ENCODE measurements at places on chromosomes 11 and 22.

GRCh38 chr11:95516786-95517185, 272.8 kb downstream of the FAM76B start:
- DNase-seq = no peak

- DNase-seq = no peak
Observed at GRCh38 chr22:24409707-24410106, 17.7 kb upstream of the ADORA2A start.

- no peak for DNase-seq
Observed at GRCh38 chr11:8209208-8209807, 40.5 kb upstream of the RIC3 start.

GRCh38 chr11:112844517-112844916, 116.7 kb upstream of the NCAM1 start:
- DNase-seq = no peak

- DNase-seq = no peak
Observed at GRCh38 chr11:120211522-120212258, 858 bp downstream of the OAF start.

DNA sequence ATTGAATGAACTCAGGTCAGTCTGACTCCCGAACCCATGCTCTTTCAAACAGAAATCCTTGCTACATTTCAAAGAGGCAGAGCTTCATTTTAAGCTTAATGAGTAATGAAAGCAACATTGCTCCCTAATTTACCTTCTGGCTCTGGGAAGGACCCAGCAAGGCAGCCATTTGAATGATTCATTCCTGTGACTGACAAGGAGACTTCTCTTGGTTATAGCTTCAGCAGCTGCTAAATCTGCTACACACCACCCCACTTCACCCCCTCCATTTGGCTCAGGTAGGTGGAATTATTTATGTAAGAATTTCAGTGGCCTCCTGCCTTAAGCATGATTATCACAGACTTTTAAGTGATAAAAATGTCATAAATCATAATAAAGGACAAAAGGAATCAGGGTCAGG, 117.7 kb downstream of the KCNC1 start:
- no peak for DNase-seq

- DNase-seq = no peak
Observed at GRCh38 chr22:21022955-21023614, 8.1 kb downstream of the P2RX6 start.

DNA sequence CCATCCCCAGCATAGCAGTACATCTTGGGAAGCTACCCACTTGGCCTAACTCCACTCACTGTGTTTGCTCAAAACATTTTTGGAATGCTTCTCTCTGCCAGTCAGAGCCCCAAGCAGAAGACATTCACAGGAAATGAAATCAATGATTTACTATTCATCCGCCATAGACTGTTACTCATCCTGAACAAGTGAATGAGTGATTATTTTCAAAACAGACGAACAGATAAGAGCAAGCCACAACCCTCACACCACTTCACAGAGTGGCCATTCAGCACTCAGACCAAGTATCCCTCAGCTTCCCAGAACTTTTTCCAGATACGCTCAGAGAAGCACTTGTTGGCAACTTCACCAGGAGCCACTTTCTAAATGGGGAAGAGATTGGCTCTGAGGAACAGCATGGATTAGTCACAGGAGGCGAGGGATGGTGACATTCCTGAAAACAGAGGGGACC, 13.0 kb upstream of the UBASH3B start:
- no peak for DNase-seq

DNA sequence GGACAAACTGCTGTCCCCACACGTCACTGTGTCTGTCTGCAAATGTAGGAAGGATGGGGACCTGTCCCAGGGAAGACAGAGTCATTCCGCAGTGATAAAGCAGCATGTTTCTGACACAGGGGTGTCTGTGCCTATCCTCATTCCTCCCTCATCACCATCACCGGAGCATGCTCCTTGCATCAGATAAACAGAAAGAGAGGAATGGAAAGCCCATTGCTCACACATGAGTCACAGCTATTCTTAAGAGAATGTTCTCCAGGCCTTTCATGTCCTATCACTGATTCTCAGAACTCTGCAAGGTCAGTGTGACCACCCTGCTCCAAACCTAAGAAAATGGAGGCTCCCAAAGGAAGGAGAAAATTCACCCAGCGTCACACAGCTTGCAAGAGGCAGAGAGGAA, 38.9 kb downstream of the ZNF195 start:
- no peak for DNase-seq

DNA sequence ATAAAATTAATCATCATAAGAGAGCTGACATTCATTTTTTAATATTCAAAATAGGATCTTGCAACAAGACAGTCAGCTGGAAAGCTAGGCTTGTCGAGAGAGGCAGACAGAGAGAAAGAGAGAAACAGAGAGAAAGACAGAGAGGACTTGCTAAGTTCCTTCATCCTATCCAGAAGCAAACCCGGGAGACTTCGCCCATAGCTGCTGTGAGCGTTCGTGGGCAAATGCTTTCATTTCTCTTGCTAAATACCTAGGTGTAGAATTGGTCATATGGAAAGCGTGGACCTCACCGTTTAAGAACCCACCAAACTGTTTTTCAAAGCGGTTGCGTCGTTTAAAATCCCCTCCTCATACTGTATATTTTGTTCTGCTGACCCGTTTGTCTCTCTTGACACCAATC, 25.3 kb upstream of the KRTAP5-6 start:
- DNase-seq = no peak

DNA sequence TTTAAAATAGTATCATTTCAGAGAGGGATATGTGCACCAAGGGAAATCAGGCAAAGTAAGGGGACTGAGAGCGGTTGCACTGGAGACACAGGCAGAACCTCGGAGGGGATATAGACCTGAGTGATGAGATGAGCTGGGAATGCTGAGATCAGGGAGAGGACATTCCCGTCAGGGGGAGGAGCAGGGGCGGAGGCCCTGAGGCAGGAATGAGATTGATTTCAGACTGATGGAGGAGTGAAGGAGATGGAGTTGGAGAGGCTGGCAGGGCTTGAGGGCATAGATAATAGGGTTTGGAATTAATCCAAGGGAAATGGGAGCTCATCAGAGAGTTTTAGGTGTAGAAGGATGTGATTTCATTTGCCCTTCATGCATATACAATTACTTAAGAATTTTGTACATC, 13.2 kb downstream of the CD6 start:
- DNase-seq = no peak

- DNase-seq = no peak
Observed at GRCh38 chr11:115497303-115497702, 6.9 kb downstream of the CADM1 start.

GRCh38 chr22:25726241-25726640, 15.7 kb upstream of the MYO18B start:
- no peak for DNase-seq

- no peak for DNase-seq
Observed at GRCh38 chr11:26028393-26028911, 303.5 kb upstream of the ANO3 start.

DNA sequence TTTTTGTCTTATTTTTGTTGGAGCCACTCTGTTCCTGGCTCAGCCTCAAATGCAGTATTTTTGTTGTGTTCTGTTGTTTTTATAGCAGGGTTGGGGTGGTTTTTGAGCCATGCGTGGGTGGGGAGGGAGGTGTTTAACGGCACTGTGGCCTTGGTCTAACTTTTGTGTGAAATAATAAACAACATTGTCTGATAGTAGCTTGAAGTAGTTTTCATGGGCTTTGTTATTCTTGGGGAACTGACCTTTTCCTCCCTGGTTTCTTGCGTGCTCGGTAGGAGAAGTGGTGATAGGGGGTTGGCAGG, 6.0 kb upstream of the MCM5 start:
- DNase-seq = no peak

GRCh38 chr11:3215346-3216026, 3.1 kb downstream of the MRGPRG start:
- no peak for DNase-seq

- no peak for DNase-seq
Observed at GRCh38 chr22:25080855-25081254, 118.8 kb upstream of the CRYBB3 start.

DNA sequence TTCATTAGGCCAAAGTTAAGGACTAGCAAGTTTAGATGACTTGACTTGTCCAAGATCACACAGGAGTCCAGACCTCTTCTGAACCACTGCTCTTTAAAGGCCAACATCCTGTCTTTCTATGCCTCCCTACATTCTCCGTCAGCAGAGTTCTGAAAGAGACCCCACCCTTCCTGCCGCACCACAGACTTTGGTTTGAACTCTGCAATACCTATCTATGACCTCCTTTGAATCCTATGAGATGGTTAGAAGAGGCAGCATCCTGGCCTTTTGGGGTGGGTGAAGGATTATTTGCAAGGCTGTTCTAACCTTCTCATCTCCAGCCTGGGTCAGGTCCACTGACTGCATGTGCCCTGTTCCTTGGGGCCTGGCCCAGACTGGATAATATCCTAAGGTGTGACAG, 4.3 kb upstream of the RRM1 start:
- DNase-seq = no peak

- no peak for DNase-seq
Observed at GRCh38 chr11:120911943-120912342, 112.0 kb upstream of the TBCEL start.

GRCh38 chr22:31329453-31330215, 16.5 kb downstream of the PATZ1 start:
- no peak for DNase-seq

DNA sequence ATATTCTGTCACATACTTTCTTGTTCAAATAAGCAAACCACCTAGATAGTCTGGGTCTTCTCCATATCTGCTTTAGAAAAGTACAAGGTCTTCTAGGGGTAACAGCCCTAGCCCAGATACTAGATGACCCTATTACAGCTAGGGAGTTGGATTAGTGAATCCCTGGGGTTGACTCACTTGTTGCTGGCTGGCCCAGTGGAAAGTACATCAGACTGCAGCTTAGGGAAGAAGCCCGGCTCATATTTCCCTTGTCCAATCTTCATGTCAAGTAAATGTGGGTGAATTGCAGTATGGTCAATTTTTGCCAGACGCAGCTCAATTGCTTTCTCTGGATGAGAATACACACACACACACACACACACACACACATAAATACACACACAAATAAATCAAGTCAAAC, 79.1 kb upstream of the SCUBE2 start:
- no peak for DNase-seq

- no peak for DNase-seq
Observed at GRCh38 chr11:130070846-130071200, 1.1 kb downstream of the APLP2 start.

- no peak for DNase-seq
Observed at GRCh38 chr11:25886036-25886435, 445.9 kb upstream of the ANO3 start.

GRCh38 chr11:102244681-102245409, 72.4 kb upstream of the BIRC3 start:
- no peak for DNase-seq

- DNase-seq = no peak
Observed at GRCh38 chr11:73095613-73096012, 46.5 kb downstream of the FCHSD2 start.

All from stimulated activated CD8-positive, alpha-beta memory T cell treated with anti-CD3 and anti-CD28 coated beads, Interleukin-4, amount 100 ng/mL, for 4 hours (primary cell).